ENCODE measurements at places on chromosomes 1 and 21. TPM values are rescaled to one million over a fixed set of nuclear protein-coding genes. Genes with fewer than 3 reads are reported as not detected.

DNA sequence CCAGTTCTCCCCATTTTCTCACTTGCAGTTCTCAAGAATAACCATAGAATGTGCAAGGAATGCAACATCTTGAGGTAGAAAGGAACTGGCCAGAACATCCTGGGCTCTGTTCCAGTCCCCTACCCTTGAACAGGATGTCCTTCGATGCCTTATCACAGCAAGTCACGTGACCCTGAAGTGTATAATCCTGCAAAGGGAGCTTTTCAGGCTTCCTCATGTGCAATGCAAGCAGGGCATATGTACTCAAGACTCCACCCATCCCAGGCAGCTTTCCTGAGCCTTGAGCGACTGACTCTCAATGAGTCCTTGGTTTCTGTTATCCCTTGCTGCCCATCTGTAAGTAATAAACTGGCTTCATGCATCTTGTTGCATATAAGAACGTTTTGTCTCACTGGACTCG is 311.0 kb downstream of the MRPL39 start:
- no peaks in the 10 kb centered on the region for H3K36me3 ChIP-seq
- DNase-seq: no peak
- no peaks in the 10 kb centered on the region for H3K4me1 ChIP-seq
- no peak overlapping the region for H3K4me3 ChIP-seq
- no peaks in the 10 kb centered on the region for H3K27me3 ChIP-seq

GRCh38 chr1:23979881-23980727 is at the start of gene SRSF10:
Gene SRSF10, minus strand, starts transcription at chr1:23980327. Its CDS starts 72 bp downstream, at chr1:23980255.
- H3K27me3 ChIP-seq: no peaks in the 10 kb centered on the region
- H3K36me3 ChIP-seq: peaks cover 43% of the 10 kb centered on the region
- H3K4me1 ChIP-seq: peaks cover 2% of the 10 kb centered on the region
- H3K4me3 ChIP-seq: peak within 1 kb of the TSS; percentile 92

Gene TEDDM1
- total RNA-seq: not detected

Gene TMEM201
- total RNA-seq: 31.0 TPM

Gene B3GALT5
- 24.2 TPM for total RNA-seq

- no peak overlapping the region for H3K27ac ChIP-seq
- no peaks in the 10 kb centered on the region for H3K36me3 ChIP-seq
- no peak for DNase-seq
- H3K4me1 ChIP-seq: no peaks in the 10 kb centered on the region
These were observed 324.4 kb downstream of the KCTD3 start for GRCh38 chr1:215891266-215892057.

Gene PLA2G2F
- not detected for total RNA-seq

Gene FCRL2
- not detected for total RNA-seq

Gene ZNF678
- total RNA-seq: 25.3 TPM

GRCh38 chr1:3968851-3969250 is 68.8 kb upstream of the C1orf174 start:
- no peaks in the 10 kb centered on the region for H3K27me3 ChIP-seq
- H3K4me1 ChIP-seq: no peaks in the 10 kb centered on the region
- no peak overlapping the region for H3K4me3 ChIP-seq
- no peak overlapping the region for H3K27ac ChIP-seq

- no peak for DNase-seq
- H3K4me3 ChIP-seq: no peak overlapping the region
- H3K36me3 ChIP-seq: no peaks in the 10 kb centered on the region
- H3K27ac ChIP-seq: no peak overlapping the region
These were observed 125.8 kb upstream of the ATP1B1 start for GRCh38 chr1:168980656-168981055.

Gene FCAMR
- total RNA-seq: not detected

GRCh38 chr1:17717594-17718535 is 37.3 kb upstream of the ACTL8 start:
- no peaks in the 10 kb centered on the region for H3K4me1 ChIP-seq
- H3K4me3 ChIP-seq: peak overlapping the region; percentile 30
- no peak overlapping the region for H3K27ac ChIP-seq
- H3K36me3 ChIP-seq: no peaks in the 10 kb centered on the region
- no peak for DNase-seq
- H3K27me3 ChIP-seq: no peaks in the 10 kb centered on the region

DNA sequence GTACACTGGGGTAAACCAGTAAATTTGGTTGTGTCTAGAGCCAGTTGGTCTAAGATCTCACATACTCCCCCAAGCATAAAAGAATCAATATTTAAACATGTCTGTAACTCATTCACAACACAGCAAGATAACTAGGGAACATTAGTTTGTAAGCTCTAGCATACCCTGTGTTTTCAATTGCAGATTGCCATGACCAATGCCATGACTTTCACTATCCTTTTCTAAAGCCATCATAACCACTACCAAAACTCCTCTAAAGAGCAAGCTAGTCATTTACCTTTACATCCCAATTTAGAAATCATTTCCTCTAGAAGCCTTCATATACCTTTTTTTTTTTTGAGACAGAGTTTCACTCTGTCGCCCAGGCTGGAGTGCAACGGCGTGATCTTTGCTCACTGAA is 56.5 kb upstream of the PLA2G4A start:
- H3K27me3 ChIP-seq: no peaks in the 10 kb centered on the region
- no peak overlapping the region for H3K4me3 ChIP-seq
- no peak overlapping the region for H3K27ac ChIP-seq
- no peaks in the 10 kb centered on the region for H3K36me3 ChIP-seq
- H3K4me1 ChIP-seq: peaks cover 2% of the 10 kb centered on the region
- DNase-seq: no peak

DNA sequence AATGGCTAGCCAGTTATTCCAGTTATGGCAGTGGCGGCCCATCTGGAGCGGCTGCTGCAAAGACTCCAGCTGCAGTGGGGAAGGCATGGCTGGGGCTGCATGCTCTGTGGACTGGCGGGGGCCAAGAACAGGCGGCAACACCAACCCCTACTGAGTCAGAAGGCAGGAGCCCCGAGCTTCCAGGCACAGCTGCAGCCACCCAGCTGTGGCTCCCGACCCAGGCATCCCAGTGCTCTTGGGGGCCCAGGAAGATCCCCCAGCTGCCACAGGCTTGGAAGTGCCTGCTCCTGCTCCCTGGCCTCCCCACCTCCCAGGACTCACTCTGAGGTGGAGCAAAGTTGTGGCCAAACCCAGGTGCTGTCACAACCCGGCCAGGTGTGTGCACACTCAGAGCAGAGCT is 317.0 kb upstream of the RRP15 start:
- no peaks in the 10 kb centered on the region for H3K4me1 ChIP-seq
- H3K27ac ChIP-seq: no peak overlapping the region
- no peak overlapping the region for H3K4me3 ChIP-seq
- no peak for DNase-seq

DNA sequence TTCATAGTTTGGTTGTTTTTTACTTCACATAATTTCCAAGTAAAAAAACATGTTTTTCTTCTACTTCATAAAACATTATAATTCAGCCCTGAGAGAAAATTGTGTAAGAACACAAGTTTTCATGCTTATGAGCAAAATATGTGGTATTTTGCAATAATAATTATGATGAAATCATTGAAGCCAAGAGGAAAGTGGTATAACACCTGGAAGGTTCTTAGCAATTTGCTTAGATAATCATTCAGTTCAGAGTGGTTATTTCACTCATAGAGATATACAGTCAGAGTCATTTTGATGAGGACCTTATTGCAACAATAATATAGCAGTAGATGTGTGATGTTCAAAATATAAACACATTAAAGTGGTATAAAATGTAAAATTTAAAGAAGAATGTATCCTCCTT is 94.5 kb downstream of the PLPPR4 start:
- H3K4me1 ChIP-seq: no peaks in the 10 kb centered on the region
- H3K36me3 ChIP-seq: no peaks in the 10 kb centered on the region
- no peaks in the 10 kb centered on the region for H3K27me3 ChIP-seq
- no peak for DNase-seq
- no peak overlapping the region for H3K4me3 ChIP-seq
- H3K27ac ChIP-seq: no peak overlapping the region

Gene TAS1R3
- total RNA-seq: 0.28 TPM

GRCh38 chr21:15034126-15034853 is 30.5 kb downstream of the NRIP1 start:
- no peak for DNase-seq
- no peak overlapping the region for H3K4me3 ChIP-seq
- no peaks in the 10 kb centered on the region for H3K4me1 ChIP-seq
- H3K36me3 ChIP-seq: no peaks in the 10 kb centered on the region
- H3K27ac ChIP-seq: no peak overlapping the region
- no peaks in the 10 kb centered on the region for H3K27me3 ChIP-seq

GRCh38 chr21:36613059-36613458 is 85.9 kb upstream of the SIM2 start:
- H3K36me3 ChIP-seq: peaks cover 4% of the 10 kb centered on the region
- H3K4me1 ChIP-seq: 0 out of 2 replicates have a peak, but pooled peaks cover 2% of the 10 kb centered on the region
- no peak overlapping the region for H3K27ac ChIP-seq

DNA sequence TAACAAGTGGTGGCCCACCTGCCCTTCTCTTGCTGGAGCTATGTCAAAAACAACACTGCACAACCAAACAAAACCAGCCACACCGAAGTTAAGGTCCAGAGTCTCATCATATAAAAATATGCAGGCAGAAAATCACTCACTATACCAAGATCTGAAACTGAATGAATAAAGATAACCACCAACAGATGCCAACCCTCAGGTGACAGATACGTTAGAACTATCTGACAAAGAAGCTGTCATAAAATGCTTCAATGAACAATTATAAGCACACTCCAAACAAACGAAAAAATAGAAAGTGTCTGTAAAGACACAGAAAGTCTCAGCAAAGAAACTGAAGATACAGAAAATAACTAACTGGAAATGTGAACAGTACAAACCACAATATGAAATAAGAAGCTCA is 14.0 kb downstream of the ZNF496 start:
- H3K4me3 ChIP-seq: no peak overlapping the region
- no peaks in the 10 kb centered on the region for H3K4me1 ChIP-seq

Gene ERVH48-1
- total RNA-seq: 238 TPM

DNA sequence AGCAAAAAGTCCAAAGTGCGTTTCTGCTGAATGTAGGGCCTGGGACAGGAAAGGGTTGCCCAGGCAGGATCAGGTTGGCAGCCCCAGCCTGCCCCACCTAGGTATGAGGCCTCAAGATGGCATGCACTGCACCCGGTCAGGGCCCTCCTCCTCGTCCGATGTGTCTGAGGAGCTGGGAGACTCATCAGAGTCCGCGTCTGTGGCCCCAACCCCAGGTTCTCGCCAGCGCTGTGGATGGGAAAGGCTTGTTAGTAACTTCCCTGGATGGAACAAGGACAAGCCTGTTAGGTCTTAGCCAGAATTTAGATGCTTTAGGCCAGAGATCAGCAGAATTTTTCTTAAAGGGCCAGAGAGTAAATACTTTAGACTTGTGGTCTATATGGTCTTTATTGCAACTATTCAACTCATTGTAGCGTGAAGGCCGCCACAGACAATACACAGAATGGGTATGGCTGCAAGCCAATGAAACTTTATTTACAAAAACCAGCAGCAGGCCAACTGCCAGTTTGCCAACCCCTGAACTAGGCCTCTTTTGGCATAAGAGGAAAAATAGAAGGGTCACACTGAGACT is 12.4 kb downstream of the PEA15 start:
- H3K36me3 ChIP-seq: peaks cover 78% of the 10 kb centered on the region
- no peaks in the 10 kb centered on the region for H3K27me3 ChIP-seq
- no peak for DNase-seq
- H3K4me3 ChIP-seq: no peak overlapping the region
- H3K27ac ChIP-seq: no peak overlapping the region

Gene CFHR4
- total RNA-seq: not detected

Gene TEX38
- total RNA-seq: not detected

GRCh38 chr1:38111589-38111988 is 65.0 kb upstream of the POU3F1 start:
- no peaks in the 10 kb centered on the region for H3K27me3 ChIP-seq
- H3K4me1 ChIP-seq: no peaks in the 10 kb centered on the region
- no peak overlapping the region for H3K27ac ChIP-seq
- peaks cover 2% of the 10 kb centered on the region for H3K36me3 ChIP-seq
- no peak for DNase-seq
- H3K4me3 ChIP-seq: no peak overlapping the region
